Stomach (tissue), 19 donors: ENCODE measurements at places on chromosomes 12 and 14. TPM values are rescaled to one million over a fixed set of nuclear protein-coding genes. Genes with fewer than 3 reads are reported as not detected.
A peak's percentile ranks its signal among the peaks of the same experiment; 100 is the strongest.

Gene CAPS2
- 1.4 TPM for total RNA-seq

DNA sequence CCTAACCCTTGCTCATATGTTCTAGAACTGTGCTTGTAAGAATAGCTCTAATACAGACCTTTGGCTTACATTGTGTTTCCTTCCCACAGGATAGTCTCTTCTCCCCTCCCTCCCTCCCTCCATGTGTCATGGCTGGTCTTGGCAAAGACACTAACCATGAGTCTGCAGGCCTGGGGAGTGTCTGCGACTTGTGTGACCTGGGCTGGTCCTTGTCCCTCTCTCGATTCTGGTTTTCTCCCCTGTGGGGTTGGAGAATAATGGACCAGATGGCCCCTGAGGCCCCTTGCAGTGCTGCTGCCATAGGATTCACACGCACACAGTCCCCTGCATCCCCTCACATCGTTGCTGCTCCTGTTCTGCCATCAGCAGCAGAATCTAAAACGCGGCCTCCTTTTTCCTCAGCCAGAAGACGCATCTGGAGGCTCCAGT is 30.3 kb downstream of the DEGS2 start:
- peak overlapping the region; percentile 9 for H3K27ac ChIP-seq
- peaks cover 18% of the 10 kb centered on the region for H3K4me1 ChIP-seq
- no peaks in the 10 kb centered on the region for H3K27me3 ChIP-seq
- H3K4me3 ChIP-seq: no peak overlapping the region
- H3K36me3 ChIP-seq: peaks cover 84% of the 10 kb centered on the region

Gene ITGB7
- 4.6 TPM for total RNA-seq

DNA sequence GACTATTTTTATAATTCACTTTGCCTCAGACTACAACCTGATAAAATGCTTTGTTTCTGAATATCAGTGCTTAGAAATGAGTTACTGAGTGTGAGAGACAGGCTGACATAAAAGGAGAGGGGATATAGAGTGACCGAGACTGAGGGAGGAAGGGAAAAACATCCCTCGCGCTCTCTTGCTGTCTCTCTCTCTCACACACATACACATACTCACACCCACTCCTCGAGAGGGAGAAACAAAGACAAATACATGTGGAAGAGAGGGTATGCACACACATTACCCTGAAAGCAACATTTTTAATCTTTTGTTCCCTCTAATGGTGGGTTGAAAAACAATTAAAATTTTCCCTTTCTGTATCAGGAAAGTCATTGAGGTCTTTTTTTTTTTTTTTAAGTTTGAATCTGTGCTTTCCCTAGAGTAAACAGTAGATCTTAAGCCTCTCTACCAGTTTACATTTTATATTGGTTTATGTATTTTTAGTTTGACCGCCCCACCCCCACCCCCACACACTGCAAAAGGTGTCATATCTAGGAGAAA is 45.3 kb downstream of the FRS2 start:
- no peaks in the 10 kb centered on the region for H3K27me3 ChIP-seq
- DNase-seq: no peak
- H3K36me3 ChIP-seq: no peaks in the 10 kb centered on the region
- peaks cover 73% of the 10 kb centered on the region for H3K4me1 ChIP-seq
- no peak overlapping the region for H3K4me3 ChIP-seq
- H3K27ac ChIP-seq: no peak overlapping the region

DNA sequence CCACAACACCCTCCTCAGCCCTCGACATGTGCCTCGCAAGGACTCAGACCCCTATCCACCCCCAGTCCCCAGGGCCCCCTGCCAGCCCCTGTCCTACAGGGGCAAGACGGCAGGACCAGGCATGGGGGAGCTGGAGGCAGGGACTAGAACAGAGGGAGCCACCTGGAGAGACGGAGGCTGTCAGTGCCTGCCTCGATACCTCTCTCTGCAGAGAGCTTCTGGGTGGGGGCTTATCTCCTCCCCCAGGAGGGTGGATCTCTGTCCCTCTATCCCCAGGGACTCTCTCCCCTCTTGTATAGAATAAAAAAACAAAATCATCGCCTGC is 2.0 kb upstream of the CPNE6 start:
- DNase-seq: no peak
- no peaks in the 10 kb centered on the region for H3K36me3 ChIP-seq
- H3K4me1 ChIP-seq: peaks cover 32% of the 10 kb centered on the region
- H3K27me3 ChIP-seq: peaks cover 18% of the 10 kb centered on the region

DNA sequence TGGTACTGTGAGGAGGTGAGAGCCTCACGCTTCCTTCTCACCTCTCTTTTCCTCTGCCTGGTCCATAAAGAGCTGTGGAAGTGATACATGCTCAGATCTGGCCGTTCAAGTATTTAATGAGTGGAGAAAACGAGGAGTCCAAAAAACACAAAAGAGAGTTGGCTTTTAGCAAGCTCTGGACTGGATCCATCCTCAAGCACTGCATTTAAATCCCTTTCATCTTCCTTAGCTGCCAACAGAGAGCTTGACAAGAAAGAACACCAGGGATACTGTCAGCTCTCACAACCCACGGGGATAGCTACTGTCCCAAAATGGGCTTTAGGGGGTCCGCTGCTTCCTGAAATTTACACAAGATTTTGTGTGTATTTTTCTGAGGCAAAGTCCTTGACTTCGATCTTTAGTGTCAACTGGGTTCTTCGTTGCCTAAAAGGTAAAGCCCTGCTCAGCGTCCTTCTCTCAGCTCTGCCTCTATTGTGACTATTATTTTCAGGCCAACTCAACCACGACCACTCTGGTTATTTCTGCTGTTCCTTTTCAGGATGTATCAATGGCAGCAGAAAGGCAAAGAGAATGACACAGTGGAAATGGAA is 120.9 kb downstream of the TMTC1 start:
- no peak for DNase-seq
- H3K27me3 ChIP-seq: no peaks in the 10 kb centered on the region
- H3K36me3 ChIP-seq: no peaks in the 10 kb centered on the region
- H3K4me3 ChIP-seq: no peak overlapping the region
- H3K4me1 ChIP-seq: no peaks in the 10 kb centered on the region

- no peak overlapping the region for H3K27ac ChIP-seq
- H3K36me3 ChIP-seq: no peaks in the 10 kb centered on the region
- no peak for DNase-seq
Observed at GRCh38 chr14:98963610-98964009, 308.4 kb downstream of the BCL11B start.

Gene DNAH10
- under 0.01 TPM for total RNA-seq
